Uterus (tissue), 4 donors: ENCODE measurements at places on chromosomes 5 and 9.

DNA sequence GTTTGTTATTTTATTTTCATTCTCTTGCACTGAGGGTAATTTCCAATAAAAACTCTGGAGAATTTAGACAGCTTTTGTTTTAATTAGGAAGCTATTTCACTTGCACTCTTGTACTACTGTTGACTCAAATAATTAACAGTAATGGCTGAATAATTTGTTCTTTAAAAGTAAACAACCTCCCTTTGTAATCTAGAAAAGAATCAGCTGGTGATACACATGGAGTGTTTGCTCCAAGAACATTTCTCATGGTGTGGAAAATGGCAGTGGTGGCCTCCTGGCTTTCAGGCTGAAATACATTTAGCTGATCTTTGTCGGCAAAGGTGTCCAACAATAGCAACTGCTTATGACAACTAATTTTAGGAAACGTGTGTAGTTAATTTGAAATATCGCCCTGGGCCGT lies 129.4 kb downstream of the C9orf152 start:
- peaks cover 4% of the 10 kb centered on the region for H3K4me1 ChIP-seq
- no peaks in the 10 kb centered on the region for H3K27me3 ChIP-seq
- H3K4me3 ChIP-seq: no peak overlapping the region
- no peak overlapping the region for H3K27ac ChIP-seq

- no peaks in the 10 kb centered on the region for H3K36me3 ChIP-seq
- H3K27ac ChIP-seq: peak overlapping the region; percentile 95
- no peak for DNase-seq
- no peak overlapping the region for H3K4me3 ChIP-seq
- no peaks in the 10 kb centered on the region for H3K27me3 ChIP-seq
These were observed 45.6 kb downstream of the TRIO start for GRCh38 chr5:14188778-14189177.

DNA sequence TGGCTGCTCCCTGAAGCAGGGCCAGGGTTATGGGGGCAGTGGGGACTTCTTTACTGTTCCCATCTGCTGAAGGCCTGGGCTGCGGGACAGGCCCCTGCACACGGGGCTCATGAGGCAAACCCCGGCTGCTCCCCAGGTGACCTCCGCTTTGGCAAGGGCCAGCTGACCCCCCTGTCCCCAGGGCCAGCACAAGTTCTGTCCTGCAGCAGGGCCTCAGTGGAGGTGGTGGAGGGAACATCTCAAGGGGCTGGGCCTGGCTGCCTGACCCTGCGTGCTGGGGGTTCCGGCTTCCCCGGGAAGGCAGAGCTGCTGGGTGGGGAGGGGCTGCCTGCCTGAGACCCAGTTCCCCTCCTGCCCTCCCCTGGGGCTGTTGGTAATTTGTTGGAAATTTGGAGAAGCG lies 67.4 kb upstream of the RNU6ATAC start:
- no peaks in the 10 kb centered on the region for H3K4me1 ChIP-seq
- no peak overlapping the region for H3K4me3 ChIP-seq
- H3K27me3 ChIP-seq: no peaks in the 10 kb centered on the region

DNA sequence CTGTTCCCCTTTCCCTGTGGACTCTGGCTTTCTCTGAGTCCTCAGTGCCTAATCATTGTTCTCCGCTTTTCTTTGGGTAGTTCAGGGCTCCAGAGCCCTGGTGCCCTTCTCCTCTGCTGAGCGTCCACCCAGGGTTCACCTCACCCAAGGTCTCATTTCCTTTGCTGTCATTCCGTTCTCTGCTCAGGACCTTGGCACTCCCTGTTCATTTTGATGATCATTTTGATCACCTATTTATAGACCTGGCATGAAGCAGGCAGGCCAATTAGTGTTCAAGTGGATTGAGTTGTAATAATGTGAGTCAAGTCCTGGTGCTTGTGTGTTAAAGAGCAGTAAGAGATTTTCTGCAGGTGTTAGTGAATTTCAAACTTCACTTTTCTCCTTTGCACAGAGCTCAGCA lies 3.6 kb downstream of the TRIO start:
- peaks cover 14% of the 10 kb centered on the region for H3K4me1 ChIP-seq
- no peaks in the 10 kb centered on the region for H3K36me3 ChIP-seq
- H3K27ac ChIP-seq: peak overlapping the region; percentile 99
- H3K4me3 ChIP-seq: no peak overlapping the region
- no peaks in the 10 kb centered on the region for H3K27me3 ChIP-seq
- DNase-seq: no peak

- H3K4me3 ChIP-seq: no peak overlapping the region
- peak overlapping the region; percentile 59 for H3K27ac ChIP-seq
- H3K4me1 ChIP-seq: no peaks in the 10 kb centered on the region
- DNase-seq: peak; percentile 74
- no peaks in the 10 kb centered on the region for H3K27me3 ChIP-seq
- H3K36me3 ChIP-seq: no peaks in the 10 kb centered on the region
These were observed 359.6 kb downstream of the EBF1 start for GRCh38 chr5:158739951-158740757.

- H3K4me1 ChIP-seq: no peaks in the 10 kb centered on the region
- H3K4me3 ChIP-seq: no peak overlapping the region
- H3K36me3 ChIP-seq: no peaks in the 10 kb centered on the region
- H3K27me3 ChIP-seq: no peaks in the 10 kb centered on the region
- DNase-seq: no peak
- H3K27ac ChIP-seq: no peak overlapping the region
These were observed 193.1 kb upstream of the PTGER4 start for GRCh38 chr5:40486437-40487275.

- no peak overlapping the region for H3K27ac ChIP-seq
- no peaks in the 10 kb centered on the region for H3K36me3 ChIP-seq
- H3K4me3 ChIP-seq: no peak overlapping the region
- H3K27me3 ChIP-seq: no peaks in the 10 kb centered on the region
These were observed 410.5 kb downstream of the TMEM38B start for GRCh38 chr9:106104887-106105286.

DNA sequence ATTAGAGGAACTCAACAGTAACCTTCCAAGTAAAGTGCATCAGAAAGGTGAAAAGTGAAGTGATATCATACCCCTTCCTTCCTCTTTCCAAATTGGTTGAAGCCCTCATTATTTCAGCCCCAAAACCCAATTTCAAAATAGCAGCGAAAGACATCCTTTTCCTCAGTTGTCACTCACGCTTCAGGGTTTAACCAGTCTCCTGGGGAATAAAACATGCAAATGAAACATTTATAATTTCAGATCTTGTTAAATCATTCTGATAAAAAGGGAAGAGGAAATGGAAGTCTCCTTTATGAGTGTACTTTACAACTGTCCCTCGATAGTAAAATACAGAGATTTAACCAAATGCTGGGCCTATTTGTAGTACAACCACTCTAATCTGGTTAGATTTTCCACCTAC lies 22.5 kb downstream of the TRPM6 start:
- no peak overlapping the region for H3K4me3 ChIP-seq
- H3K36me3 ChIP-seq: no peaks in the 10 kb centered on the region
- no peaks in the 10 kb centered on the region for H3K27me3 ChIP-seq
- H3K4me1 ChIP-seq: no peaks in the 10 kb centered on the region
- H3K27ac ChIP-seq: no peak overlapping the region
- DNase-seq: no peak

- H3K27ac ChIP-seq: no peak overlapping the region
- no peak for DNase-seq
- H3K36me3 ChIP-seq: no peaks in the 10 kb centered on the region
- H3K27me3 ChIP-seq: peaks cover 8% of the 10 kb centered on the region
- peak overlapping the region; percentile 31 for H3K4me3 ChIP-seq
- peaks cover 9% of the 10 kb centered on the region for H3K4me1 ChIP-seq
These were observed 826 bp downstream of the GPRIN1 start for GRCh38 chr5:176608937-176609723.

- H3K36me3 ChIP-seq: no peaks in the 10 kb centered on the region
- no peaks in the 10 kb centered on the region for H3K27me3 ChIP-seq
- no peak overlapping the region for H3K4me3 ChIP-seq
- no peak overlapping the region for H3K27ac ChIP-seq
- no peaks in the 10 kb centered on the region for H3K4me1 ChIP-seq
These were observed 31.8 kb downstream of the SEC61B start for GRCh38 chr9:99253772-99254431.

GRCh38 chr5:2102819-2103776 lies 220.4 kb upstream of the IRX4 start:
- no peaks in the 10 kb centered on the region for H3K36me3 ChIP-seq
- no peak overlapping the region for H3K27ac ChIP-seq
- H3K27me3 ChIP-seq: no peaks in the 10 kb centered on the region
- DNase-seq: no peak
- no peak overlapping the region for H3K4me3 ChIP-seq

- no peak overlapping the region for H3K4me3 ChIP-seq
- no peaks in the 10 kb centered on the region for H3K4me1 ChIP-seq
- peaks cover 33% of the 10 kb centered on the region for H3K27me3 ChIP-seq
- H3K27ac ChIP-seq: no peak overlapping the region
- no peak for DNase-seq
These were observed 23.9 kb downstream of the LECT2 start for GRCh38 chr5:135930949-135931295.

DNA sequence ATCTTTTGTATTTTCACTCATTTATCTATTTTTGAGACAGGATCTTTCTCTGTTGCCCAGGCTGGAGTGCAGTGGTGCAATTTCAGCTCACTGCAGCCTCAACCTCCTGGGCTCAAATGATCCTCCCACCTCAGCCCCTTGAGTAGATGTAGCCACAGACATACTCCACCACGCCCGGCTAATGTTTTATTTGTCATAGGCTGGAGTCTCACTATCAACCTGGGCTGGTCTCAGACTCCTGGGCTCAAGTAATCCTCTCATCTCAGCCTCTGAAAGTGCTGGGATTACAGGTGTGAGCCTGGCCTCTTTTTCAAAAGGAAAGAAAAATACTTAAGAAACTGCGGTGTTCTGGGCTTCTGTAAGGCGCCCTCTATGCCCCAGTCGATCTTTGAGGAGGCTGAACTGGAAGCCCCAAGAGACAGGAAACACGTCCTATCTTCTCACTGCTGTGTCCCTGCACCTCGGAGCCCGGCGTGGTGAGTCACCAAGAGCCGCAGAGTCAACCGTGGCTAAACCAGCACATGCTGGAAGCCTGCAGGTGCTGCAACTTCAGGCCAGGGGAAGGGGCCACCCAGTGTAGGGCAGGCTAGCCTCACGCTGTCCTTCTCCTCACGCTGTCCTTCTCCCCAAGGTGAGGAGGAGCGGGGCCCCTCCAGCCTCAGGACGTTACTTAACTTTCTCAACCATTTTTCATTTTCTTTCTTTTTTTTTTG lies 15.2 kb upstream of the LHX3 start:
- no peaks in the 10 kb centered on the region for H3K27me3 ChIP-seq
- H3K4me3 ChIP-seq: no peak overlapping the region
- H3K4me1 ChIP-seq: no peaks in the 10 kb centered on the region
- DNase-seq: no peak
- no peak overlapping the region for H3K27ac ChIP-seq

- DNase-seq: no peak
- no peaks in the 10 kb centered on the region for H3K36me3 ChIP-seq
- H3K4me3 ChIP-seq: no peak overlapping the region
- H3K27ac ChIP-seq: no peak overlapping the region
- H3K4me1 ChIP-seq: no peaks in the 10 kb centered on the region
- no peaks in the 10 kb centered on the region for H3K27me3 ChIP-seq
These were observed 82.6 kb downstream of the VCAN start for GRCh38 chr5:83554133-83554532.

GRCh38 chr9:131841765-131842318 lies 102.0 kb upstream of the RAPGEF1 start:
- H3K4me3 ChIP-seq: no peak overlapping the region
- H3K27ac ChIP-seq: no peak overlapping the region
- no peak for DNase-seq
- H3K4me1 ChIP-seq: no peaks in the 10 kb centered on the region

- no peak for DNase-seq
- H3K36me3 ChIP-seq: no peaks in the 10 kb centered on the region
- no peak overlapping the region for H3K27ac ChIP-seq
- H3K4me1 ChIP-seq: no peaks in the 10 kb centered on the region
- H3K4me3 ChIP-seq: no peak overlapping the region
- no peaks in the 10 kb centered on the region for H3K27me3 ChIP-seq
These were observed 100.0 kb downstream of the ACTBL2 start for GRCh38 chr5:57382655-57383054.
